ENCODE measurements at places on chromosomes 16 and 17. TPM values are rescaled to one million over a fixed set of nuclear protein-coding genes. Genes with fewer than 3 reads are reported as not detected.

- DNase-seq, result peak; percentile 89
Measured at GRCh38 chr16:77584205-77584859, 138.0 kb upstream of the NUDT7 start.

The RPL27 gene
- total RNA-seq, result 1,102 TPM

The AXIN2 gene
- 3.1 TPM for total RNA-seq

The SULT1A2 gene
- total RNA-seq, result not detected

GRCh38 chr17:69342896-69343644 lies 16.1 kb upstream of the ABCA5 start:
- DNase-seq, result no peak

DNA sequence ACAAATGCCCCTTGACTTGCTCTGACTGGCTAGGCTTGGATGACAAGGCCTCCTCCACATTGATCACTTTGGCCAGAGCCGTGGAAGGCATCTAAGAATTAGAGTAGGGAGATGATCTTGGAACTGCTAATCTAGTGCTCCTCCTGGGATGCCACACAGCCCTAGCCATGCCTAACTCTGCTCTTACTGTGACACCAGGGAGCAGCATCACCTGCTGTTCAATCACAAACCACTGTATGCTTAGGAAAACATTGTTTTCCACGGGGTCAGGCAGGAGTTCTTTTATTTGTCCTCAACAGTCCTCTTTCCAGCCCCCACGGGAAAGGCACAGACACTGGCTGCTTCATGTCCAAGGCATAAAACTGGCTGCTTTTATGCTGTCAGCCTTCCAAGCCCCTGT lies 46.3 kb downstream of the C16orf78 start:
- DNase-seq, result no peak

The MYH3 gene
- 0.78 TPM for total RNA-seq

GRCh38 chr16:18041864-18042834 lies 294.4 kb downstream of the NPIPA8 start:
- no peak for DNase-seq

The KRTAP2-2 gene
- not detected for total RNA-seq

- DNase-seq, result no peak
Measured at GRCh38 chr17:66714046-66715023, 120.6 kb upstream of the CACNG5 start.

DNA sequence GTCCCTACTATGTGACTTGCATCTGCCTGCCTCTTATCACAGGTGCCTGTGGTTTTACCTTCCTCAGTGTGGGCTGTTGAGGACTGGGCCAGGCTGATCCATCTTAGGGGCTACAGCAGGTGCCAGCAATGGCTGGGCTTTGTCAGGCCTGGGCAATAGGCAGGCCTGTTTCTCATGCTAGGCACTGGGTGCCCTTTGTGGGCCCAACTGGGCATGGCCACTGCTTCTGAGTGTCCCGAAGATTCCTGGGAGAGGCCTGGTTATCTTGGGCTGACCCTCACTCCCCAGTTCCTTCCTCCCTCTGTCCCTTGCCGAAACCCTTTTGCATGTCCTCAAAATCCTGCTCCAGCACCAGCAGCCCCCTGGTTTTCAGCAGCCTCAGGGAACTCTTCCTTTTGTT lies 1024.9 kb downstream of the KCNJ18 start:
- DNase-seq, result no peak

DNA sequence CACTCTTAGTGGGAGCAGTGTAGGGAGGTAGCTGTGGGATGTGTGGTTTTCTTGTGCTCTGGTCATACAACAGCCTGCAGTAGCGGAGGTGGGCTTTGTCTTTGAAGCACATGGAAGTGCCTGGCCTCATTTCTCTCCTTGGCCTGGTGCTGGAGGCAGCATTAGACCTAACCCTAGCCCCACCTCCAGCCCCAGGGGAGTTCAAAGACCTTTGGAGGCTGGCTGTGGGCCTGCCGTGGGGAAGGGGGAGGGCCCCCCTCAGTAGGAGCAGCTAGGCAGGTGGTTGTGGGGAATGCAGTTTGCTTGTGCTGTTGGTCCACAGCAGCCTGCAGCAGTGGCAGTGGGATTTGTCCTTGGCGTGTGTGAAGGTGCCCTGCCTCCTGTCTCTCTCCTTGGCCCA lies 91.7 kb downstream of the BCAS3 start:
- no peak for DNase-seq

GRCh38 chr17:65196617-65197016 lies 59.4 kb downstream of the RGS9 start:
- DNase-seq, result no peak

GRCh38 chr17:46072998-46073397 lies 73.9 kb downstream of the STH start:
- DNase-seq, result no peak
